ENCODE measurements at places on chromosomes 12 and 14.

DNA sequence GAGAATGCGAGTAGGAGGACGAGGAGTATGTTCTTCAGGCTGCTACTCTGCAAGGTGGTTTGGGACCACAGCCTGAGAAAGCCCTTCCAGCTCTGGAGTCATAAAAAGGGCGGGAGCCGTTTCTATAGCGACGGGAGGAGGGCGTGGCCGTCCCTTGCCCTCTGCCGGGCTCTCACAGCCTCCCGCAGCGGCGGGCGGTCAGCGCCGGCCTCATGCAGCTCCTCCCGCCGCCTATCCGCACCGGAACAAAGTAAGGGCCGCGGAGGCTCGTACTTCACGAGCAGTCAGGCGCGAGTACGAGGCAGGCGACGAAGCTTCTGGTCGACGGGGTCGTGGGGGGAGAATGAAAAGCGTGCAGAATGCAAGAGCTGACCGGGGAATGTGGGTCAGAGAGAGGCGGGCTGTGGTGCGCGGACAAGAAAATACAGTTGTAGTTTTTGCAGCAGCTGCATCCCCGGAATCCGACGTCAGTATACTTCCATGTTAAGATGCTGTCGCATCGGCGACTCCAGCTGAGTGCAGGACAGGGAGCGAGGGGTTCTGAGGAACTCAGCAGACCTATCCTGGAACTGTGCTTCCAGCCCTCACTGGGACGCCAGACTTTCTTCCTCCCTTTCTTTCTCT is at the start of gene DYRK4:
Gene DYRK4, plus strand, starts transcription at position 175 of the 624 bp plus-strand sequence. Its CDS starts 38 bp downstream, at position 213.
- no peak for DNase-seq

GRCh38 chr14:73238424-73238852 is 1.1 kb downstream of the PAPLN start:
- peak; percentile 44 for DNase-seq

DNA sequence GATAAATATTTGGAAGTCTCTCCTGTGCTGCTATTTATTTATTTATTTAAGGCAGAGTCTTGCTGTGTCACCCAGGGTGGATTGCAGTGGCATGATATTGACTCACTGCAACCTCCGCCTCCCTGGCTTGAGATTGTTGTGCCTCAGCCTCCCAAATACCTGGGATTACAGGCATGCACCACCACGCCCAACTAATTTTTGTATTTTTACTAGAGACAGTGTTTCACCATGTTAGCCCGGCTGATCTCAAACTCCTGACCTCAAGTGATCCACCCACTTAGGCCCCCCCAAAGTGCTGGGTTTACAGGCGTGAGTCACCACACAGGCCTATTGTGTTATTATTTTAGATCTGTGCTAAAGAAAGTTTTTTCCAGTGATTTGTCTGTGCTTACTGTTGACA is 225.2 kb downstream of the CCER1 start:
- no peak for DNase-seq

GRCh38 chr14:95126906-95127530 is 30.3 kb downstream of the DICER1 start:
- DNase-seq, result no peak

GRCh38 chr14:55077170-55078151 is 26.0 kb downstream of the MAPK1IP1L start:
- DNase-seq, result no peak

- DNase-seq, result no peak
These were observed 204.5 kb upstream of the PPFIA2 start for GRCh38 chr12:81963636-81964035.

DNA sequence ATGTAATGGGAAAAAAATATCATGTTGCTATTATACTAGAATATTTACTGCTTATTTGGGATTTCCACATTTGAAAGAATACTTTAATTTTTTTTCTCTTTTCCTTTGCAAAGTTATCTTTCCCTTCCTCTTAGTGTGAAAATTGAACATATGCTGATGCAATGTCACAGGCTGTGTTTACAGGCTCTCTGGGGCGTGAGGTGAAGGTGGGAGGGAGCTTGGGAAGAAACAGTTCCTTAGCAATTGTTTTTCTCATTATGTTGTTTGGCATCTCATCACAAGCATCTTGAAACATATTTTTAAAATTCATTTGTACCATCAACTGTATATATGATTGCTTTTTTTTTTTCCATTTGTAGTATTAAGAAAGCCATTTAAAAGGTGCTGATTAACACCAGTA is 47.9 kb upstream of the NAV3 start:
- DNase-seq, result no peak

DNA sequence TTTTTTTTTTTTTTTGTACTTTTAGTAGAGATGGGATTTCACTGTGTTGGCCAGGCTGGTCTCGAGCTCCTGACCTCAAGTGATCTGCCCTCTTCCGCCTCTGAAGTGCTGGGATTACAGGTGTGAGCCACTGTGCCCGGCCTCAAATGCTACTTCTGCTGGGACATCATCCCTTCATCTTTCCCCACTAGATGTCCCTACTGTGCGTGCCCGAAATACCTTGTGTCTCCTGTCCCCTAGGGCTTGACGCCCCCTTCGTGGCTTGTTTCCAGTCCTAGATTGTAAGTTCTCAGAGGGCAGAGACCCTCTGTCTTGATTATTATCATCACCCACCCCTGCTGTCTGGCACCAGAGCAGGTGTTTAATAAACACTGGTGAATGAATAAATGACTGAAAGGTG is 14.9 kb downstream of the CCDC63 start:
- DNase-seq, result no peak

DNA sequence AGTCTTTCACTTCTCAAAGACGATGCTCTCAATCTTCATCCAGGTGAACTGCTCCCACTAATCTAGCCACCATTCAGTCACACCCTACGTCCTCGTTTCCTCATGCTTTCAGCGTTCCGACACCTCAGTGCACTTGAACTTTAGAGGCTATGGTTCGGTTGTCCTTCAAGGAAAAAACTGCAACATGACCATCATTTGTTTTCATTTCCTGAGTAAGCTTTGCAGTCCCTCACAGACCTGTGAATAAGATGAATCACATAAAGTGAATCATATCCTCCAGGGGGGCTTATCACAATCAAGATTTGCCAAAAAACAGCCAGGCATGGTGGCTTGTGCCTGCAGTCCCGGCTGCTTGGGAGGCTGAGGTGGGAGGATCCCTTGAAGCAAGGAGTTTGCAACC is 80.2 kb downstream of the TMCC3 start:
- no peak for DNase-seq

DNA sequence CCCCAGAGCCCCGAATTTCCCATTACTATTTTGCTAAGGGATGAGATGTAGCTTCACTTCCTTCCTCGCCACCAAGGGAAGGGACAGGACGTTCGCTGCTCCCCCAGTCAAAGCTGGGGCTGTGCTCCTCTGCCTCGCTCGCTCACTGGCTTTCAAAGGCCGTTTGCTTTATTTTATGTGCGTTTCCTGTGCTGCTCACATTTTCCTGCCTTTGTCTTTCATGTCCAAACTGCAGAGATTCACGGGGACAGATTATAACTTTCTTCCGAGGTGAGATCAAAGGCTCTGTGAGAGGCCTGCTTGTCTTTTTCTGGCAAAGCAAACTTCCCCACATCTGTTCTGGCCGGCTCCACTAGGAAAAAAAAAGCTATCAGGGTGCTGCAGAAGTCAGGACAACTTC is 76.0 kb upstream of the FZD10 start:
- no peak for DNase-seq

GRCh38 chr12:111120578-111120977 is 200.2 kb upstream of the MYL2 start:
- DNase-seq, result no peak

DNA sequence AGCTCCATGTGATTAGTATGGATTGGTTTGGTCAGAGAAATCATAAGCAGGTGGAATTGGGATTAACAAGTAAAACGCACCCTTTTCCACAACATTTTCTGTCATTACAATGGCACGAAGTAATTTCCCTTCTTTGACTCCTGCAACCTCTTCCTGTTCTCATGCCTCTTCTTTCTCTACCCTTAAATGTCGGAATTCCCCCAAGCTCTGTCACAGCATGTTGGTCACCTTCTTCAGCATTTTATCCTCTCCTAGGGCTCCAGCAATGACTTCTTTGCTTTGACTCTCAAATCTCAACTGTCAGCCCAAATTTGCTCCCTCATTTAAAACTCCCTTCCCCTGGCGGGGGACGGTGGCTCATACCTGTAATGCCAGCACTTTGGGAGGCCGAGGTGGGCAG is 5.3 kb upstream of the GRIP1 start:
- no peak for DNase-seq

GRCh38 chr14:106395456-106396050 is 869.2 kb downstream of the TMEM121 start:
- no peak for DNase-seq

DNA sequence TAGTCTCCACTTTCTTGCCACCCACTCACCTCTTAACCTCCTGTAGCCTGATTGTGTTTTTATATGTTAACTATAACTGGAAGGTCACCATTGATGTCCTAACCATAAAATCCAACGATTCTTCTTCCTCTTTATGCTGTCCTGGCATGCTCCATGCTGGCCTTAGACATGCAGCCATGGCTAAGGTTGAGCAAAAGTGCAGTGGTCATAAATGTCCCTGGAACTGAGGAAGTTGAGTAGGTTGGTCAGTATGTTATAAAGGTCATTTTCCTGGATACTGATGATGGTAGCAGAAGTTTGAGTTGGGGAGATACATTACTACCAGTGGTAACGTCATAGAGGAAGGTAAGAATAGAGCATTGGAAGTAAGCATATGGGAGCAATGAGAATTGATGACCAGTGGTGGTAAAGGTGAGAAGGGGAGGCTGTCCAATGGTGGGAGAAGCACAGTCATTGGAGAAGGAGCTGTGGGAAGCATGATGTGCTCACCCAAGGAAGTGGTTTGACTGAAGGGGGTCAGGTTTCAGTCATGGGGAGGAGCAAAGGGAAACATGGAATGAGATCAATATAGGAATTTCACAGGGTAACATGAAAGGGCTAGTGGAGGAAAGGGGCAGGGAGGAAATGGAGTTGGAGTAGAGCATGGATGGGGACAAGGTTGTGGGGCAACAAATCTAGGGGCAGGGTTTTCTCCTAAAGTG is 240.8 kb downstream of the DACT1 start:
- DNase-seq, result no peak

- no peak for DNase-seq
These were observed 56.6 kb upstream of the ERGIC2 start for GRCh38 chr12:29437575-29437974.

DNA sequence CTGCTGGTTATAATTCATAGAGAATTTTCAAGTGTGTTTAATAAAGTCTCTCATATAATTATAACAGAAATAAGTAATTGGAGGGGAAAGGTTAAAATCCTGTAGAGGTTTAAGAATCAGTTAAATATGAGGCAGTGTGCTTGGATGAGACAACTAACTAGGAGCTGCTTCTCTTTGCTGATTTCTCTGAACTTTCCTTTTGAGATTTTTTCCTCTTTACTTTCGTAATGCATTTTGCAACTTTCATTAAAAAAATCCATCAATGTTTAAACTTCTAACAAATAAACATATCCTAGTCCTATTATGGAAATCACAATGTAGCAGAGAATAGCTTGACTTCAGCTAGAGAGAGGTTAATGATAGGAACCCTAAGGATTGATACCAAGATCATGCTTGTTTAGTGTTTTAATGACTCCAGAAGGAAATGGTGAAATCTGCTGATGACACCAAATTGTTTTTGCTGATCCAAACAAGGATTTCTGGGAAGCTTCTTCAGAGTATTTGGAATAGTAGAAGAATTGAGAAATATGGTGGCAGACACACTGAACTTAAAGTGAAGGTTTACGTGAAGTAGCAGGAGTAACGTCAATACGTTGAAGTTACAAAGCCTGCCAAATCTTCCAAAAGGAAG is 122.6 kb downstream of the RAD51B start:
- DNase-seq, result no peak

- no peak for DNase-seq
These were observed 7.7 kb upstream of the DYRK2 start for GRCh38 chr12:67640863-67641262.

DNA sequence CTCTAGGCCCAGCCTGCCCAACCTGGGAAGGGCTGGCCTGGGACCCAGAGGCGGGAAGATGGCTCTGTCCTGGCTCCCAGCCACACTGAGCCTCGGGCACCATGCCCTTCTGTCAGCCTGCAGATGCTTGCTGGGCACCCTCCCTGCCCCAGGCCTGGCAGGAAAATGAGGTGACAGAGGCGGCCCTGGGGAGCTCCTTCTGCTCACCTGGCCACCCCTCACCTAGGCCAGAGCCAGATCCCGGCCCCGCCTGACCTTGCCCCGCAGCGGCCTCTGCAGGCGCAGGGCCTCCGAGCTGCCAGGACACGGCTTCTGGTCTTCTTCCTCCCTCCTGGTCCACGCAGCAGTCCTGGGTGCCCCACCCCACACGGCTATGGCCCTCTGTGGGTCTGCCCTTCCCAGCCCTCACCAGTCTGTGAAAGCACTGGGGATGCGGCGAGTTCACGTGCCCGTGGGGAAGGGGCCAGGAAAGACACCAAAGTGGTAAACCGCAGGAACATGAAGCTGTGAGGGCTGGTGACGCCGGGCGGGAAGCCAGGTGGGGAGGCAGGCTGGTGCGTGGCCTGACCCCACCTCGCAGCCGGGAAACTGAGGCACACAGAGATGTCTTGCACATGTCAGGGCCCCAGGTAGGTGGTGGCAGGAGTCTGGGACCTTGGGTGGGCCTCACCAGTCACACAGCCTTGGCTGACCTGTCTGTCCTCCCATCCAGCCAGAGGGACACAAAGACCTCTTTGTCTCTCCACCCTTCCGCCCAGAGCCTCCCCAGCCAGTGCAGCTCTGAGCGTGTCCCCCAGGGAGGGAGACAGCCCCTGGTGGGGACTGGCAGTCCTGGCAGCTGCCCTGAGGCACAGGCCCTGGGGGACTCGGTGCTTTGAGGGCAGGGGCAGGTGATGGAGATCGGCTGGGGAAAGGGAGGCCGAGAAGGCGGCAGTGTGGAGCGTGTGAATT is 12.8 kb downstream of the BAG5 start:
- DNase-seq, result no peak

GRCh38 chr14:100726550-100727085 is at the start of gene DLK1:
Gene DLK1 (plus strand): TSS chr14:100726892. CDS start chr14:100727069, 177 bp downstream.
- DNase-seq, result no peak

GRCh38 chr14:78424311-78424710 is 254.1 kb downstream of the NRXN3 start:
- DNase-seq, result no peak

DNA sequence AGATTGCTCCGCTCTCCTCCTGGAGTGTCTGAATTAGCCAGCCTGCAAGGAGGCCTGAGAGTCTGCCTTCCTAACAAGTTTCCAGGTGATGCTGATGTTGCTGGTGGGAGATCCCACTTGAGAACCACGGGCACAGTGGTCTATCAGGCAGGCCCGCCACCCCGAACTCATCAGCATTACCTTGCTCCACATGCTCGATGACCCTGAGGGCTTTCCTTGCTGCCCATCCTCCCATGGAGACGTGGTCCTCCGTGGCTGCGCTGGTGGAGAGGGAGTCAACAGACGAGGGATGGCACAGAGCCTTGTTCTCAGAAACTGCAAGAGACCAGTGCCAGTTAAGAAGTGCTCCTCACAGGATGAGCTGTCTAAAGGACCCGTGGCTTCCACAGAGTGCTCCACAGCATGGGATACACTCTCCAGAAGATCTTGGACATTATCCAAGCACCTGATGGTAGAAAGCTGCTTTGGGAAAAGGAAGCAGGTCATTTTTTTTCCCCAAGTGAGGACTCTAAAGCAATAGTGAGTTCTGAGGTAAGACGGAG is 18.3 kb downstream of the HAL start:
- no peak for DNase-seq

- DNase-seq, result no peak
These were observed 43.7 kb upstream of the TSPAN9 start for GRCh38 chr12:3033539-3033867.
